ENCODE measurements at places on chromosomes 5 and 9. TPM values are rescaled to one million over a fixed set of nuclear protein-coding genes. Genes with fewer than 3 reads are reported as not detected.
A peak's percentile ranks its signal among the peaks of the same experiment; 100 is the strongest.

DNA sequence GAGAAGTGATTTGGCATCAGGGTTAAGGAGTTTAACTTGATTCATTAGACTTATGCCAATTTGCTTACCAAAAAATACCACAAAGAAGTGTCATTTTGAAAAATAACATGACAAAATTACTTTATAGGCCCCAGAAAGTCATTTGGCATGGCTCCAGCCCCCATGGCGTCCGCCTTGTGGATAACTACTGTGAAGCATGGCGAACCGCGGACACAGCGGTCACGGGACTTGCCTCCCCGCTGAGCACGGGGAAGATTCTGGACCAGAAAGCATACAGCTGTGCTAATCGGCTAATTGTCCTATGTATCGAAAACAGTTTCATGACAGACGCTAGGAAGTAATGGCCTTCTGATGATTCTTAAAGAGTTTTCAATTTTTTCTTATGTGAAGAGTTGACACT lies 35.4 kb upstream of the TGFBR1 start:
- H3K4me3 ChIP-seq, result no peak overlapping the region
- no peaks in the 10 kb centered on the region for H3K36me3 ChIP-seq
- H3K4me1 ChIP-seq, result no peaks in the 10 kb centered on the region
- no peaks in the 10 kb centered on the region for H3K27me3 ChIP-seq
- H3K27ac ChIP-seq, result no peak overlapping the region
- DNase-seq, result no peak

Gene ENTPD2
- total RNA-seq, result not detected

Gene PCA3
- total RNA-seq, result 0.32 TPM

Gene OMD
- not detected for total RNA-seq

DNA sequence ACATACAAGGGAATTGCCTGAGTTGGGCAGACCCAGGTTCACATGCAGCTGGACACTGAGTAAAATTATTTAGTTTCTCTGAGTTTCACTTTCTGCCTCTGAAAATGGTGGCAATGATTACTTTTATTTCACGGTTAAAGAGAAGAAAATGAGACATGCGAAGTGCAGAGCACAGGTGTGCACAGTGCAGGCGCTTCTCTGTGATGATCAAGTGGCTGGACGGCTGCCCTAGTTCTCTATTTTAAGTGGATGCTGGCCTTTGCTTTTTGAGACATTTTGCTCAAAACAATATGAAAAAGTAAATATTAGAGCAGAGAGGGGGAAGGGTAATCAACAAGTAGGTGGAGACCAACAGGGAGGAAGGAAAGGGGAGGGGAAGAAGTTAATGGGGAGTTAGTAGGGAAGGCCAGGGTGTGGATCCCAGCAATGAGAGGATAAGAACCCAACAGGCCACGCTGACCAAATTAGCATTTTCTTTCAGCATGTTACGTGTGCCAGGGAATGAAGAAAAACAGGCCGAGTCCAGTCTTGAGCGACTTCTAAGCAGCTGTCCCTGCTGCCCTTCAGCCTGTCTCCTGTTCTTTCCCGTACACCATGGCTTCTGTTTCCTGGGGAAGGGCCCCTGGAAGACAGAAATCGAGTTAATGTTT lies 16.1 kb downstream of the SNX18 start:
- H3K27ac ChIP-seq, result peak overlapping the region; percentile 36
- peaks cover 40% of the 10 kb centered on the region for H3K4me1 ChIP-seq
- H3K36me3 ChIP-seq, result no peaks in the 10 kb centered on the region
- H3K4me3 ChIP-seq, result no peak overlapping the region
- peak; percentile 71 for DNase-seq

- no peaks in the 10 kb centered on the region for H3K27me3 ChIP-seq
- H3K27ac ChIP-seq, result no peak overlapping the region
- peaks cover 3% of the 10 kb centered on the region for H3K36me3 ChIP-seq
- H3K4me3 ChIP-seq, result no peak overlapping the region
Measured at GRCh38 chr9:69211424-69212036, 37.5 kb downstream of the TJP2 start.

Gene GARNL3
- total RNA-seq, result 8.3 TPM

DNA sequence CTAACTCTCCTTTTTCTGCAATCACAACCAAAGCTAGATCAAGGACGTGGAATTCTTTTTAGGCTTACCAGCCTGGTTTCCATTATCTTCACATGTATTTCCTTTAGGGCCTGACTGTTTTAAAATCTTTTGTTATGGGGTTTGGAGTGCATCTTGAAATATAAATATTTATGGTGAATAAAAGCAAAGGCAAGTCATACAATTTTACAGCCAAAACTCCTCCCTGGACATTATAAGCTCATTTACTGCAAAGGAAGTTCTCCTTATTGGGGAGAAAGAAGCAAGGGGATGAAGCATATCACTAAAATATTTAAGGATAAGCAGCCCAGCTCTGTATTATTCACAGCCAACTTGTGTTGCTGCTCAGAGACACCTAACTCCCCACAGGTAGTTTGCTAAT lies 132.2 kb upstream of the TARS1 start:
- DNase-seq, result no peak
- H3K4me1 ChIP-seq, result no peaks in the 10 kb centered on the region
- no peaks in the 10 kb centered on the region for H3K27me3 ChIP-seq
- H3K4me3 ChIP-seq, result no peak overlapping the region
- H3K27ac ChIP-seq, result no peak overlapping the region

DNA sequence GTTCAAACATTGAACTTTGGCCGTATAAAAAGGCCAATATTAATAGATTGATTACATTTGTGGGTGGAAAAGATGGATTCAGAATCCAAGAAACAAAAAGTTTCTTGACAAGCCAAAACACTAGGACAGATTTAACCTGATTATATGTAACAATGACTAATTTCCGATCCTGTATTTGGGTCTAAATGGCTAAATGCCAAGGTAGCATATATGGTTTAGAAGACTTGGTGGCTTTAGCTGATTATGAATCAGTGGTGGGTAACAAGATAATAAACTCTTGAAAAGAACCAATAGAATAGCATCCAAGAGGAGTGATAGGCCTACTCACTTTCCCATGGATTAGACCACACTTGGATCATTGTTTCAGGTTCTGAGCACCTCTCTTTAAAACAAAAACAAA lies 21.8 kb upstream of the ANP32B start:
- no peaks in the 10 kb centered on the region for H3K36me3 ChIP-seq
- H3K27ac ChIP-seq, result no peak overlapping the region

DNA sequence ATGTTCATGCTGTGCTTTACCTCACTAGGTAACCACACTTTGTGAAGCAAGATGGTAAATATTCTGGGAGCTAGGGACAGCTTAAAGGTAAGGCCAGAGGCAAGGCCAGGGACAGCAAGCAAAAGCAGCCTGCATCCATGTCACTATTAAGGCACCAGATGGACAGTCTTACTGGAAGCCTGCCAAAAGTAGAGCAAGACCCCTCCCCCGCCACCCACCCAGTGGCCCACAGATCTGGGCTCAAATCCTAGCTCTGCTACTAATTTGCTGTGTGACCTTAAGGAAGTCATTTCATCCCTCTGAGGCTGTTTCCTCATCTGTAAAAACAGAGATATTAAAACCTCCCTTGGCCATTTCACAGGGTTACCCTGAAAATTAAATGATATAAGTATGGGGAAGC lies 13.2 kb upstream of the ERMP1 start:
- no peak overlapping the region for H3K4me3 ChIP-seq
- H3K36me3 ChIP-seq, result no peaks in the 10 kb centered on the region
- peaks cover 31% of the 10 kb centered on the region for H3K4me1 ChIP-seq
- no peaks in the 10 kb centered on the region for H3K27me3 ChIP-seq
- H3K27ac ChIP-seq, result no peak overlapping the region
- no peak for DNase-seq

Gene PLAC8L1
- total RNA-seq, result 0.80 TPM

DNA sequence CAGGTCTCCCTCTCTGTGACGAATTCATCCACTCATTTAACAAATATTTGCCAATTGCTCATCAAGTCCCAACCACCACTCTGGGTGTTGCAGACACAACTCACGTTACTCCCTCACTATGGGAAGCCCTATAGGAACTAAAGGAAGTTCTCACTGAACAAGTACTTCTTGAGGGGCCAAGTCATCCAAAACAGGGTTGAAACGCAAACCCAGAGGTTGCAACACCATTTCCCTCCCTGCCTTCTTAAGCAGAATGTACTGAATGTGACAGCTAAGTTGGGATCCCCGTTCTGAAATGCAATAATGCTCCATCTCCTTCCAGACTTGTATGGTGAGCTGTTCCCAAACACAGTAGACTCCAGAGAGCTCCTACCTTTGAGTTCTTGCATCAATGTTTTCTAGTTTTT lies 34.3 kb downstream of the EPB41L4B start:
- no peaks in the 10 kb centered on the region for H3K36me3 ChIP-seq
- no peak for DNase-seq
- H3K27ac ChIP-seq, result no peak overlapping the region

GRCh38 chr5:80064124-80064523 lies 29.0 kb downstream of the THBS4 start:
- no peak for DNase-seq
- no peak overlapping the region for H3K27ac ChIP-seq
- no peaks in the 10 kb centered on the region for H3K4me1 ChIP-seq
- no peaks in the 10 kb centered on the region for H3K27me3 ChIP-seq
- no peaks in the 10 kb centered on the region for H3K36me3 ChIP-seq

Gene HTR4
- total RNA-seq, result not detected

GRCh38 chr9:97349400-97349799 lies 41.9 kb downstream of the CCDC180 start:
- no peaks in the 10 kb centered on the region for H3K36me3 ChIP-seq
- no peaks in the 10 kb centered on the region for H3K27me3 ChIP-seq
- H3K4me3 ChIP-seq, result no peak overlapping the region
- H3K27ac ChIP-seq, result no peak overlapping the region
- no peaks in the 10 kb centered on the region for H3K4me1 ChIP-seq
- no peak for DNase-seq

DNA sequence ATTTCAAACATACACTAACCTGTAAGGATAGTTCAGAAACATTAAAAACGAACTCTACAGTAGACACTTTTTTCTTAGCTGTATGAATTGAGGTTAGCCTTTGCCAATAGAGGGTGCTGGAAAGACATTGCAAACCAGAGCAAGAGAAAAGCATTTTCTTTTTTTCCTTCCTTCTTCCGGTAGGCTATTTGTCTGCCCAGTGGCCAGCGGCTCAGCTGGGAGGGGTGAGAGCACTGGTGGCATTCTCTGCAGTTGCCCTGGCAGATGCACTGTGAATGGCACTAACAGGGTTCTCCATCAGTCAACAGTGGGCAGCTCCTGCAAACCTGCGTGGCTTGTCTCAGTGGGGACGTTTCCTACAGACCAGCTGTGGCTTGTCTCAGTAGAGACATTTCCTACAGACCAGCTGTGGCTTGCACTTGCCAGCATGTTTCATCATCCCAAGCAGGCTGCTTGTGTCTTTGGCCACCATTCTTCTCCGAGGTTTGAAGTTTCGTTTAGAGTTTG lies 984.5 kb upstream of the CDH18 start:
- H3K4me3 ChIP-seq, result no peak overlapping the region
- no peaks in the 10 kb centered on the region for H3K36me3 ChIP-seq
- peak; percentile 39 for DNase-seq

DNA sequence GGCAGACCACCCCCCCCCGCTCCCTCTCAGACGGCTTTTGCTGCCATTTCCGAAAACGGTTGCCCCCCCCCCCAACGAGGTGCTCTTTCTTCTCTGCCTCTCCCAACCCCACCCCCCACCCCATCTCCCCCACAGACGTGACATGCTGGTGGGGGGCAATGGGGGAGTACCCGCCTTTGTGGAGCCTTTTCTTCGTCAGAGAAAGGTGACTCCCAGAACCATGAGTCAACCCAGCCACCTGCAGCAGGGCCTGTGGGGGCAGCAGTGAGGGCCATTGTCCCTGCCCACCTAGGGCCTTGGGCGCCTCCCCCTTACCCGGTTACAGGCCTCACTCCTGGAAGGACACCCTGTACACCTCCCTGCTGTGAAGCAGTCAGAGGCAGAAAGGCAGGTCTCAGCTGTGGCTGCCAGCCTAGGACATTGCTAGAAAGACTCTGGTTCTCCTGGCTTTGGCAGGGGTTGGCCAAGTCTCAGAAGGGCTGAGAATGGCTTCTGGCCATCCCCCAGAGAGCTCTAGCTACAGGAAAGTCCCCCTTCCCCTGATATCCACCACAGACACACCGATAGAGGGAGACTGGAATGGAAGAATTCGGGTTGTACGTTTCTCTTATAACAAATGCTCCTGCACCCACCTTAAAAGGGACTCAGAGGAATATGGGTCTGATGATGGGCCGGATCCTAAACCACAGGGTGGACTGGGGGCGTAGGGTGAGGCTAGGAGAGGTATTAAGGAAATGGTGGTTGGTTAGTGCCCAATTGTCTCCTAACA lies 2.2 kb downstream of the DNAJB5 start:
- H3K36me3 ChIP-seq, result peaks cover 7% of the 10 kb centered on the region
- no peak for DNase-seq
- peak overlapping the region; percentile 79 for H3K27ac ChIP-seq
- no peaks in the 10 kb centered on the region for H3K27me3 ChIP-seq

Gene TSSK1B
- not detected for total RNA-seq

DNA sequence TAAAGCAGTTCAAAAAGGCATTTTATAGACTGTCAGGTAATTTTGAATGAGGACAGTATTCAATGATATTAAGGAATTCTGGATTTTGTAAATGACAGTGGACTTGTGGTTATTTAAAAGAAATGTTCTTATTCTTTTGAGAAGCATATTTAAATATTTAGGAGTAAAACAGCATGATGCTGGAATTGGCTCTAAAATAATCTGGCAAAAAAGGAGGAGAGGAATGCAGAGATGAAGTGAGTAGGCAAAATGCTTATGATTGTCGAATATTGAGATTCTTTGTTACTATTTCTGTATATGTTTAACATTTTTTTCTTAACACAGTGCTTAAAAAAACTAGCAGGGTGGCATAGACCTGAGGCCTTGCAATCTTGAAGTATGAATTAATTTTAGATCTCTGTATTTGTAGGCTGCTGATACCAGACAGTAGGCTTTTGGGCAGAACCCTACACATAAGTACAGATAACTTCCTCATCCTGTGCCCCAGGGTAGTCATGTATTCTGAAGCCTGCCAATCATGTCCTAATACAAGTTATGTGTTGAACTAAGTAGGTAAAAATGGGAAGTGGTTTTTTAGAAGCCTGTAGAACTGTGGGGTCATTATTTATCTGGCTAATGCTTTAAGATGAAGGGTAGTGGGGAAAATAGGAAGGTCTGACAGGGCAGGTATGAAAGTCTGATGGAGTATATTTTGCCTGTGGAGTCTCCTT lies 9.4 kb downstream of the CD180 start:
- H3K27ac ChIP-seq, result no peak overlapping the region
- no peaks in the 10 kb centered on the region for H3K27me3 ChIP-seq
- H3K4me1 ChIP-seq, result peaks cover 9% of the 10 kb centered on the region
- no peak overlapping the region for H3K4me3 ChIP-seq
- DNase-seq, result no peak
- H3K36me3 ChIP-seq, result no peaks in the 10 kb centered on the region

DNA sequence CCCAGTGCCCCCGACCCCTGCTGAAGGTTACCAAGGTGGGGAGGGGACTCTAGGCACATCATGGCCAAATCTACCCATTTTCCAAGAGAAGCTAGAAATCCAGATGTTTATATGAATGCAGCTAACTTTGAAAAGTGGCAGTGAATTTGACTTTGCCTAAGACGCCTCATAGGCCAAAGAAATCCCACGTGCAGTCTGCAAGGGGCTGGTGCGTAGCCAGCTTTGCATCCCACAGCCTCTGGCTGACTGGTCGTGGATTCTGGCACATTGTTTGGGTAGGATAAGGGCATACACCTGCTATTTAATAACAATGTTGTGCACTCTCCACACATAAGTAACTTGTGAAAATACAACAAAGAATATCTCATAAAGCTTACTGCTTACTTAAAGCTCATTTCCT lies 3.5 kb upstream of the GADD45G start:
- H3K4me3 ChIP-seq, result no peak overlapping the region
- H3K36me3 ChIP-seq, result no peaks in the 10 kb centered on the region
- peaks cover 14% of the 10 kb centered on the region for H3K27me3 ChIP-seq
- peaks cover 28% of the 10 kb centered on the region for H3K4me1 ChIP-seq
- DNase-seq, result no peak
- H3K27ac ChIP-seq, result no peak overlapping the region

Gene UIMC1
- total RNA-seq, result 56.5 TPM

Measured in endothelial cell of umbilical vein (primary cell).